Urinary bladder (tissue), 4 donors: ENCODE measurements at places on chromosomes 1 and 21. TPM values are rescaled to one million over a fixed set of nuclear protein-coding genes. Genes with fewer than 3 reads are reported as not detected.

- no peak for DNase-seq
Observed at GRCh38 chr1:86972262-86972661, 57.8 kb downstream of the HS2ST1 start.

GRCh38 chr1:58981392-58981791, 197.5 kb upstream of the JUN start:
- DNase-seq = no peak

DNA sequence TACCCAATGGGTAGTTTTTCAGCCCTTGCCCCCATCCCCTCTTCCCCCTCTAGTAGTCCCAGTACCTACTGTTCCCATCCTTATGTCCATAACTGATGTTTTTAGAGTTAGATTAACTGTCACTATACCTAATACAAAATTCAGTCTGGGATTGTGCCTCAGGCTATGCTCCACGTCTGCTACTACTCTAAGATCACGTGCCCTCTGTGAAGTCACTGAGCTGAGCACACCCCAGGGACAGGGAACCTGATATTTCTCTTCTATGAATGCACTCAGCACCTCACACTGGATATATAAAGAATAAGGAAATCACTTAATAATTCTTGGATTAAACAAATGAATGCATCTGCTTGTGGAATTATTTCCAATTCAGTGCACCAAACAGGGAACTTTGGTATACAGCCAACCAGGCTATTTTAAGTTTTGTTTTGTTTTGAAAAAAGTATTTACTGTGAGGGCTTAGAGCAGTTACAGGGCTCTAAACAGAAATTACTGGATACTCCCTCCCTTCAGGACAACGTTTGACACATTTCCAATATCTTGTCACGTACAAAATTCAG, 307.9 kb downstream of the SMYD3 start:
- no peak for DNase-seq

GRCh38 chr1:13619909-13620308, 36.3 kb downstream of the PDPN start:
- DNase-seq = peak; percentile 21

DNA sequence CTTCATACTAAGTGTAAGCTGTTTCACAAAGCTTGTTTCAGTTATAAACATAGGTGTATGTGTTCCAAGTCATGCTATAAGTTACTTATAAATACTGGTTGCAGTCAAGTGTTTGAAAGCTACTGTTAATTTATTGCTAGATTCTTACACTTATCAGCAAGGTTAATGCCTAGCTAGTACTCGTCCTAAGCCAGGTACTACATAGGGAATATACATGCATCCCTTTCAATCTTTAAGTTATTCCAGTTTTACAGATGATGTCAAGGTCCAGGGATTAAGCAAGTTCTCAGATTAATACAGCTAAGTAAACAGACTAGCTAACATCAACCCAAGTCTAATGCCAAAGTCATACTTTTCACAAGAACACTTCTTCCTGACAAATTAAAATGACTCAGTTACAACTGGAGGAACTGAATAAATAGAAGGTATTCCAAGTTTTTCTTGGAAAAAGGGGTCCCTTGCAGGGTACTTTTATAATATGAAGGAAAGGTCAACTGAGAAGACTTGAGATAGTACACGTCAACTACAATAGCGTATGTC, 652.2 kb upstream of the USP24 start:
- no peak for DNase-seq

DNA sequence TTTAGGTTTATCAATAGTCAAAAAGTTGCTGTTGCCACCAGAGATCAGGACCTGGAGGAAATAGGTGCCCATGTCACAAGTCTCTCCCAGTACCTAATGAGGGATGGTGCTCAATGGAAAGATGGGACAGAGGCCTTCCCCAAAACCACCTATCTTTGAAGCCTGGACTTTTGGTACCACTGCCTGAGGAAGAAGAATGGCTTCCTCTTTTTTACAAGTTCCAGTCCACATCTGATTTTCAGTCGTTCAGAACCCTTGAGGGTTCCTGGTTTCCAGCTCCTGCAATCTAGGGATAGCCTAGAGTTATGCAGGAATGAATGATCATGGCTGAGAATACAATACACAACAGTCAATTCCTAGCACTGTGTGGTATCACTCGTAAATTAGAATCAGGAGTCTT, 5.7 kb downstream of the CATSPERE start:
- no peak for DNase-seq

- no peak for DNase-seq
Observed at GRCh38 chr1:90726986-90727480, 9.9 kb upstream of the BARHL2 start.

DNA sequence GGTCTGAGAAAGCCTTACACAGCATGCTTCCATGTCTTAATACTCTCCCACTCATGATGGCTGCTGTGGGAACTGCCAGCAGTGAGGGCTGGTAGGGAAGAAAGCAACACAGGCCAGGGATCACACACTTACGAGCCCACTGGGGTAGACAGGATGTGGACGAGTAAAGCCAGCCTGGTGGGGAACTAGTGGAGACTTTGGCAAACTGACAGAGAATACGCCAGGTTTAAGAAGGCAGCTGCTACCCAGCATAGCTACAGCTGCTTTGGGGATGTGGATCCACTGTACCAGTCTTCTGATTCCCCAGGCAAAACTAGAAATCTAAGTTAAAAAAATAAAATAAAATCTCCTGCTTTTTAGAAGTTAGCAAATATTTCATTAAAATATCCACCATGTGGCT, 664.0 kb downstream of the SMYD3 start:
- no peak for DNase-seq

GRCh38 chr1:80385650-80386049, 1379.1 kb upstream of the ADGRL4 start:
- no peak for DNase-seq

PTCH2 gene
- total RNA-seq = 4.4 TPM
